SJCRH30 (cell line): ENCODE measurements at places on chromosomes 1 and 21. TPM values are rescaled to one million over a fixed set of nuclear protein-coding genes. Genes with fewer than 3 reads are reported as not detected.

Gene LINGO4
- not detected in 2 replicates for total RNA-seq

Gene MIXL1
- total RNA-seq: not detected in 2 replicates

Gene IFI44L
- total RNA-seq: 0.43 and 0.67 TPM in 2 replicates

Gene FAM78B
- 0.10 and 0.28 TPM in 2 replicates for total RNA-seq

Gene SPRR2B
- total RNA-seq: not detected in 2 replicates

Gene KIF26B
- 14.4 and 14.9 TPM in 2 replicates for total RNA-seq

Gene SLC22A15
- not detected in 2 replicates for total RNA-seq

Gene HRNR
- not detected in 2 replicates for total RNA-seq

Gene CCDC27
- not detected in 2 replicates for total RNA-seq

Gene PIK3R3
- 19.5 and 23.5 TPM in 2 replicates for total RNA-seq

Gene PCP4
- 15.8 and 20.6 TPM in 2 replicates for total RNA-seq

Gene GUCA2B
- total RNA-seq: not detected in 2 replicates

Gene TRAPPC10
- 24.6 and 31.0 TPM in 2 replicates for total RNA-seq

Gene GNL2
- total RNA-seq: 115 and 119 TPM in 2 replicates

Gene ADAR
- 102 and 104 TPM in 2 replicates for total RNA-seq

Gene ANKRD65
- total RNA-seq: 6.1 and 6.2 TPM in 2 replicates

Gene FCMR
- not detected in 2 replicates for total RNA-seq

Gene RABIF
- 10.5 and 11.9 TPM in 2 replicates for total RNA-seq

Gene IVL
- not detected in 2 replicates for total RNA-seq

Gene GLMN
- 27.0 and 28.4 TPM in 2 replicates for total RNA-seq

Gene PLPPR5
- total RNA-seq: 0.02 and 0.05 TPM in 2 replicates

Gene LEFTY2
- 0.56 and 0.77 TPM in 2 replicates for total RNA-seq

Gene SELL
- total RNA-seq: not detected in 2 replicates

Gene PROK1
- not detected in 2 replicates for total RNA-seq

Gene HES3
- not detected in 2 replicates for total RNA-seq

Gene CYP4B1
- not detected in 2 replicates for total RNA-seq

Gene MLLT11
- total RNA-seq: 14.9 and 15.7 TPM in 2 replicates

Gene TDRD5
- not detected in 2 replicates for total RNA-seq

Gene NBPF20
- 2.0 and 2.3 TPM in 2 replicates for total RNA-seq

Gene SERPINC1
- total RNA-seq: 0.22 and 1.6 TPM in 2 replicates

Gene GJC2
- total RNA-seq: 0.43 and 0.59 TPM in 2 replicates

Gene OR2L8
- total RNA-seq: not detected in 2 replicates

Gene LCE1B
- total RNA-seq: not detected in 2 replicates

Gene PEX14
- 14.6 and 16.3 TPM in 2 replicates for total RNA-seq

Gene DAP3
- total RNA-seq: 75.4 and 89.3 TPM in 2 replicates

Gene OR2L13
- total RNA-seq: not detected in 2 replicates

Gene RHOU
- 3.2 and 3.4 TPM in 2 replicates for total RNA-seq

Gene HSPA6
- 0.13 and 0.18 TPM in 2 replicates for total RNA-seq

Gene ITPKB
- total RNA-seq: 22.5 and 23.2 TPM in 2 replicates

Gene RPE65
- 0.06 and 0.13 TPM in 2 replicates for total RNA-seq

Gene CR1L
- total RNA-seq: not detected in 2 replicates

Gene TTC34
- 0.33 and 0.38 TPM in 2 replicates for total RNA-seq

Gene RAD54L
- total RNA-seq: 25.7 and 30.3 TPM in 2 replicates
